ENCODE measurements at places on chromosomes 11 and 22. TPM values are rescaled to one million over a fixed set of nuclear protein-coding genes. Genes with fewer than 3 reads are reported as not detected.
A peak's percentile ranks its signal among the peaks of the same experiment; 100 is the strongest.

APOA4 gene
- polyA plus RNA-seq = not detected

ARHGAP20 gene
- polyA plus RNA-seq = 9.2 TPM

OR52A1 gene
- polyA plus RNA-seq = 0.03 TPM

MAPK12 gene
- polyA plus RNA-seq = 156 TPM

MS4A6A gene
- 28.9 TPM for polyA plus RNA-seq

OR52B4 gene
- polyA plus RNA-seq = not detected

FBLN1 gene
- polyA plus RNA-seq = 128 TPM

CAPN5 gene
- 11.0 TPM for polyA plus RNA-seq

BAIAP2L2 gene
- polyA plus RNA-seq = 1.1 TPM

GRCh38 chr11:10857459-10857708 lies 469 bp downstream of the ZBED5 start:
- no peak for DNase-seq

GRCh38 chr11:59263225-59263894 lies 50.6 kb upstream of the MPEG1 start:
- DNase-seq = no peak

- DNase-seq = no peak
Measured at GRCh38 chr11:65170058-65170534, at the start of gene SPDYC. Gene SPDYC (plus strand): TSS chr11:65170233. CDS start chr11:65171358, 1,125 bp downstream.

DNA sequence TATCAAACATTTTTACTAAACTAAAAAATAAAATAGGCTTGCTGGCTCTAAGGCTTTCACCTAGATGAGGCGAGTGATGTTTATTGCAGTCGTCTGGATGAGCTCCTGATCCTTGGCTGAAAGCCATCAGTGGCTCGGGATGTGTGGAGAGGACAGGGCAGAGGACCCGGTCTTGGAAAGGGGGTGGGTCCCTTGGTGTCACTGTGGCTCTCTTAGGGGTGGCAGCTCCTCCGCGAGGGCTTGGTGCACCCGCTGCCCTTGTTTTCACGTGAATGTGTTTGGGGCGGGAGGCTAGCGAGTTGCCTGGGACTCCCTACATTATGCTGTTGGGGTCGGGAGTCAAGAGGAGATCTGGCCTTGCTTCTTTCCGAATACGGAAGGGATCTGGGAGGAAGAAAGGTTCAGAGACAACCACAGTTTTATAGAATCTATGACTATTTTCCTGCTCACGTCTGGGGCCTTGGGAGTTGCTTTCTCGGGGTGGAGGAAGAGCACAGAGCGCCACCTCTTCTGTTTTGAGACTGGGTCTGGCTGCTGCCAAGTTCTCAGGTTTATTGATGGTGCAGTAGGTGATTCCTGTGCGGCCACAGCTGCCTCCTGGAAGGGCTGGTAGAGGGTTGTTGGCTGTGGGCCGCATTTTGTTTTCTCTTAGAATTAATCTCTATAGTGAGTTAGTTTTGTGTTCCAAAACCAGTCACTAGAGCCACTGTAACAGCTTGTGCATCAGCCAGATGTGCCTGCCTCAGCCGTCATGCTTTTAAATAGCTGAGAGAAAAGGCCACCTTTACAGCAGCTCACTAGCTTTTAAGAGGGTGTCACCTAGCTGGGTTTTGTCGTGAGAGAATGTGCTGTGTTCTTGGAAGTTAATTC lies 12.8 kb downstream of the TBC1D22A start:
- no peak for DNase-seq

GRCh38 chr11:131666617-131667016 lies 296.2 kb downstream of the NTM start:
- DNase-seq = no peak

DNA sequence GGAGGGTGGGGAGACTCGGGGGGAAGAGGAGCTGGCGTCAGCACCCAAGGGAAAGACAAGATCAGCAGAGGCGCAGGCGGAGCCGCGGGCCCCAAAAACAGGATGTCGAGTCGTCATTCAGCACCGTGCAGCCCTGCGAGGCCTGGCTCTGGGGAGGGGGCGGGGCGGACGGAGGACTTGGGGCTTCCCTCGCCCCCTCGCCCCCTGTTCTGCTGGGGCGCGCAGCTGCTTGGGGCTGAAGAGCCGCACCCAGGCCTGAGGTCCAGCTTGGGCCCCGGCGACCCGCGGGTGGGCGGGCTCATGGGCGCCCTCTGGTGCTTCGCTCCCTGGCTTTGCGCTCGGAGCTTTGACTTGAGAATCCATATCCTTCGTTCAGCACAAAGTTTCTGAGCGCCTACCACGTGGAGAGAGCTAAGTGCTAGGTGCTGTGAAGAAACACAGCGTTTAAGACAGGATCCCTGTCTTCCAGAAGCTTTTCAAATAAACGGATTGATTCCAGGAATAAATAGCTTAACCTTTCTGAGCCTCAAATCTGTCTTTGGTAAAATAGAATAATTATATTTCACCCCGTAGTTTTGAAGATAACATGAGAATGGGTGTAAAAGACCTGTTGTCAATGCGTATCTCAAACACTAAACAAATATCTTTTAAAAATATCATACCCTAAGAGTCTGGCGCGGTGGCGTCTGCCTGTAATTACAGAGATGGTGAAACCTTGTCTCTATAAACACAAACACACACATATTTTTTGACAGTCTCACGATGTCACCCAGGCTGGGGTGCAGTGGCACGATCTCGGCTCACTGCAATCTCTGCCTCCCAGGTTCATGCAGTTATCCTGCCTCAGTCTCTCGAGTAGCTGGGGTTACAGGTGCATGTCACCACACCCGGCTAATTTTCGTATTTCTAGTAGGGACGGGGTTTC lies 929 bp upstream of the RHOG start:
- DNase-seq = peak; percentile 87

DNA sequence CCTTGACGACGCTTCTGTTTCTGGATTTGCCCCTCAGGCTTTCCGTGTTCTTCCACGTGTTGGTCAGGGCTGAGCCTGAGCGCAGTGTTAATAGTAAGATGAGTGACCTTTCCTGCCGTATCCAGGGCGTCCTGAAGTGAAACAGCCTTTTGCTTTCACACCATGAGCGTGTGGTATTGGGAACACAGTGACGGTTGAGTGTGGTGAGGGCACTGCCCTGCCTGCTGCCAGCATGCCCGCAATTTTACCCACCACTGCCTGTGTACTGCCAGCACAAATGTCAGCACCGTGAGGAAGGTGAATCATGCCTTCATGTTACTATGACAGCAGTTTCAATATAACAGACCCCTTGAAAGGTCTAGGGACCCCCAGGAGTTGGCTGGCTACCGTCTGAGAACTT lies 217.1 kb downstream of the TBC1D22A start:
- DNase-seq = no peak

DNA sequence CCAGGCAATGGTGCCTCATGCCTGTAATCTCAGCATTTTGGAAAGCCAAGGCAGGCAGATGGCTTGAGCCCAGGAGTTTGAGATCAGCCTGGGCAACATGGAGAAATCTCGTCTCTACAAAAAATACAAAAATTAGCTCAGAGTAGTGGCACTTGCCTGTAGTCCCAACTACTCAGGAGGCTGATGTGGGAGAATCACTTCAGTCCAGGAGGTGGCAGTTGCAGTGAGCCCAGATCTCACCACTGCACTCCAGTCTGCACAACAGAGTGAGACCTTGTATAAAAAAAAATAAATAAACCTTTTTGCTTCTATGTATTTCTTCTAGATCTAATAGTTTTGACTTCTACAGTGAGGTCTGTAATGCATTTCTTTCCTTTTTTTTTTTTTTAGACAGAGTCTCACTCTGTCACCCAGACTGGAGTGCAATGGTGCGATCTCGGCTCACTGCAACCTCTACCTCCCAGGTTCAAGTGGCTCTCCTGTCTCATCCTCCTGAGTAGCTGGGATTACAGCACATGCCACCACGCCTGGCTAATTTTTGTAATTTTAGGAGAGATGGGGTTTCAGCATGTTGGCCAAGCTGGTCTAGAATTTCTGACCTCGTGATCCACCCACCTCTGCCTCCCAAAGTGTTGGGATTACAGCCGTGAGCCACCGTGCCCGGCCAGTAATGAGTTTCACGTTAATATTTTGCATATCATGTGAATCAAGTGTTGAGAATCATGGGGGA lies 18.1 kb upstream of the RDX start:
- DNase-seq = no peak

DNA sequence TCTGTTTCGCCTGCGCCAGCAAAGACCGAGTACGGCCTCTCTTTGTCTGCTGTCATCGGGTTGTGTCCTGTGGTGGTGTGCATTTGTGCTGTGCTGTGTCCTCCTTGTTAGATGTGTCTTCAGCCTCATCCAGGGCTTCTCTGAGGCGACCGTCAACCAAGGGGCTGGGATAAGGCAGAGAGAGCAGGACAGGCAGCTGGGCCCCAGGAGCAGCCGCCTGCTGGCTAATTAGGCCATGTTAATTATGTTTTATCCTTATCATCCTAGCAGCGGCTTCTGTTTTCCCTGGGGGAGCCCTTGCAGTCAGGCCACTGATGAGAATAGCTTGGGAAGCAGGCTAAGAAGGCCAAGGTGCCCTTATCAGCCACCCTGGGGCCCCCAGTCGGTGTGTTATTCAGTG lies 40.7 kb upstream of the TTC12 start:
- no peak for DNase-seq

DNA sequence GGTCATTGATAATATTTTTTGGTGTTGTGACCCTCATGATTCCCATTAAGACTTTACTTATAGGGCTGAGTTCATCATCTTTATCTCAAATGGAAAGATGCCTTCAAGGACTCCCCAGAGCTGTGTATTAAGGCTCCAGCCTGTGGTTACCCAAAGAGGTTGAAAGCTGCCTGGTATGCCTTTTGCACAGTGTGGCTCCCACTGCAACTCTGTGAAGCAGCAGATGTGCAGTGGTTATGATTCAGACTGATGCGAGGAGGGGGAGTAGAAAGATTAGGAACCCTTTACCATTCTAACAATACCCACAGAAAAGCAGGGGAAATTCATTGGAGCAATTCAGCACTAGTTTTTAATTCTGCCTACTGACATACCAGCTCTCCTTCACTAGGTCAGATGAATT lies 560.0 kb downstream of the INSC start:
- DNase-seq = no peak

DNA sequence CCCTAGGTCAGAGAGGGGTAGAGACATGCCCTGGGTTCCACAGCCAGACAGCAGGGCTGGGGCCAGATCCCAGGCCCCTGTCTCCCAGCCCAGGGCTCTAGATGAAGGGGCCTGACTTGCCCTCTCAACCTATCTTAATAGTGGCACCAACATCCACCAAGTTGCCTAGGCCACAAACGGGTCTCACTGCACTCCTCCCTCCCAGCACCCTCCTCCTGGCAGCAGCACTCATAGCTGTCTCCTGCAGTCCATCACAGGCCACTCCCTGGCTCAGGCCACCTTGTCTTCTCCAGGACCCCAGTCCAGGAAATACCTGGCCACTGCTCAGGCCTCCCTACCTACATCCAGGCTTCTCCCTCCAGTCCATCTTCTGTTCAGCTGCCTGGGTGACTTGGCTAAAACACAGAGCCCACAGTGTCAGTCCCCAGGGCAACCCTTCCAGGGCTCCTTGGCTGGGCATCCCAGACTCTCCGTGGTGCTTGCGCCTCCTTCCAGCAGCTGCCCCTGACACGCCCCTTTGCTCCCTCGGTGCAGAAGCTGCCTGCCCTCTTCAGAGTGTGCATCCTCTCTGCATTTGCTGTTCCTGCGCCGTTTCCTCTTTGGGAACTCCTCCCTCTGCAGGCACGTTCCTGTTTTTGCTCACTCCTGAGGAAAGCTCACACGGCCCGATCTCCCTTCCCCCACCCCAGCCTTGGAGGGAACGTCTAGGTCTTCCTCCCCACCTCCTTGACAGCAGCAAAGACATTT lies 40.5 kb downstream of the LRRC32 start:
- DNase-seq = peak; percentile 62

DNA sequence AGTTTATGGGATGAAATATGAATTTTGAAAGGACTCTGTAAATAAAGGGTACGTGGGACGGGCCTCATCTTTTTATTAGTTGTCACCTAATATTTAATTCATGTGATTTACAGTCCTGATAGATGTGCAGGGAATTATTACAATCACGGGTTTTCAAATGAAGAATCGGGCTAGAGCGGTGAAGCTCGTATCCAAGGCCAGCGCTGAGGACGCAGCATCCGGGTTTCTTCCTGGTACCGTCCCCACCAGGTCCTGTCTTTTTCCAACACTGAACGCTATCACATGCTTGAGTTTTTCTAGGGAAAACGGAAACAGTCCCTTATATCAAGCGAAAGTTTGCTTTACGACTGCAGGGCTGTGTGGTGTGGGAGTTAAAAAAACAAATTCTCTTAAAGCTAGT lies 787 bp downstream of the SMDT1 start:
- peak; percentile 53 for DNase-seq

DNA sequence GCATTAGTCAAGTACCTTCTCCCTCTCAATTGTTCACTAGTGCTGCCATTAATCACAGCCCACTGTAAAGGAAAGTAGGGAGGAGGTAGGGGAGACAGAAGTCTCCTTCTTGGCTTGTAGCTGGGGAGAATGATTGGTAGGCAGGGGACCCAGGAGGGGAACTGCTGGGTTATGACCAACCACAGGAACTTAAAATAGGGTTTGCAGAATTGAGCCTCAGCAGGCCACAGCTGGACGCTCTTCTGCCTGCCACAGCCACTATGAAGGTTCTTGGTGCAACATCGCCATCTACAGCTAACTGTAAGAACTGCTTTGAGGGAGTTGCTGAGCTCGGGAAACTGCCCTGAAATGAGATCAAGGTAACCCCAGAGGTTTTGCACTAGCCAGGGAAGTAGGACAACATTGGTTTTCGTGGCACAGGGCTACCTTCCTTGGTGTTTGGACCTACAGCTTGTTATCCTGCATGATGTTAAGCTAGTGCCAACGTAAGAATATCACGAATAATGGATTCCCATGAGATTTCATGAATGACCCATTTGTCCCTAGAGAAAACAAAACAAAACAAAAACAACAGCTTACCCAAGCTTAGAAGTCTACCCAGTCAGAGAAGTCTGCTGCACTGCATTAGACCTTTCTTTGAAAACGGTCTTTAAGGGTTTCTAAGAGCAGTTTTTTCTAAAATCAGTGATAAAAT lies 787.1 kb upstream of the API5 start:
- peak; percentile 84 for DNase-seq

DNA sequence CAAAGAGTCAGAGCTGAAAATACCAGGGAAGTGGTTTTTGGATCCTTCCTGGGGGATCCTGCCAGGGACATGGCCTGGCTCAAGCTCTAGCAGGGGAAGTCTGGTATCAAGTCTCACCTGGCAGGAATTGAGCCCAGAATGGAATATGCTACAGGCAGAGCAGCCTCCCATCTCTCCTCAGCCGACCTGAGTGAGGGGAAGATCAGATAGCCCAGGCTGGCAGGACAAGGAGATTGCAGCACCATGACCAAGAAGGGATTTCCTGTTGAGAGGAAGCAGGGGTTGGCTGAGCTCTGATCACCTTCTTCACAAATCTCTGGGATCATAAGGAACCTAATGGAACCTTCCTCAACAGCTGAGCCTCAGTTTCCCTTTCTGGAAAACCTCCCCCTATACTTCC lies 13.0 kb downstream of the OAF start:
- no peak for DNase-seq

- DNase-seq = no peak
Measured at GRCh38 chr11:29449281-29450074, 567.4 kb downstream of the KCNA4 start.

GRCh38 chr11:134345237-134345550 lies 13.4 kb downstream of the GLB1L2 start:
- DNase-seq = no peak

All from muscle of arm (tissue), 14 donors.